ENCODE measurements at places on chromosomes 16 and 17.

- H3K4me1 ChIP-seq, result peaks cover 12% of the 10 kb centered on the region
- peaks cover 15% of the 10 kb centered on the region for H3K36me3 ChIP-seq
- no peak overlapping the region for H3K27ac ChIP-seq
- H3K4me3 ChIP-seq, result no peak overlapping the region
Observed at GRCh38 chr16:30084816-30085159, 6.9 kb downstream of the TBX6 start.

GRCh38 chr17:45305530-45306087, 11.2 kb downstream of the MAP3K14 start:
- no peaks in the 10 kb centered on the region for H3K27me3 ChIP-seq
- DNase-seq, result no peak
- H3K4me1 ChIP-seq, result peaks cover 46% of the 10 kb centered on the region
- no peak overlapping the region for H3K4me3 ChIP-seq
- H3K36me3 ChIP-seq, result peaks cover 17% of the 10 kb centered on the region
- H3K27ac ChIP-seq, result peak overlapping the region; percentile 69

GRCh38 chr17:5629128-5629527, 44.8 kb upstream of the NLRP1 start:
- H3K4me1 ChIP-seq, result no peaks in the 10 kb centered on the region
- no peak for DNase-seq
- no peaks in the 10 kb centered on the region for H3K36me3 ChIP-seq
- H3K27me3 ChIP-seq, result peaks cover 18% of the 10 kb centered on the region
- H3K4me3 ChIP-seq, result no peak overlapping the region

GRCh38 chr16:5490499-5490898, 392.9 kb upstream of the EEF2KMT start:
- no peak for DNase-seq
- no peaks in the 10 kb centered on the region for H3K4me1 ChIP-seq
- H3K27ac ChIP-seq, result no peak overlapping the region

- H3K36me3 ChIP-seq, result no peaks in the 10 kb centered on the region
- no peak overlapping the region for H3K27ac ChIP-seq
- H3K27me3 ChIP-seq, result peaks cover 7% of the 10 kb centered on the region
- no peak for DNase-seq
Observed at GRCh38 chr17:49021095-49021767, 24.0 kb downstream of the IGF2BP1 start.

DNA sequence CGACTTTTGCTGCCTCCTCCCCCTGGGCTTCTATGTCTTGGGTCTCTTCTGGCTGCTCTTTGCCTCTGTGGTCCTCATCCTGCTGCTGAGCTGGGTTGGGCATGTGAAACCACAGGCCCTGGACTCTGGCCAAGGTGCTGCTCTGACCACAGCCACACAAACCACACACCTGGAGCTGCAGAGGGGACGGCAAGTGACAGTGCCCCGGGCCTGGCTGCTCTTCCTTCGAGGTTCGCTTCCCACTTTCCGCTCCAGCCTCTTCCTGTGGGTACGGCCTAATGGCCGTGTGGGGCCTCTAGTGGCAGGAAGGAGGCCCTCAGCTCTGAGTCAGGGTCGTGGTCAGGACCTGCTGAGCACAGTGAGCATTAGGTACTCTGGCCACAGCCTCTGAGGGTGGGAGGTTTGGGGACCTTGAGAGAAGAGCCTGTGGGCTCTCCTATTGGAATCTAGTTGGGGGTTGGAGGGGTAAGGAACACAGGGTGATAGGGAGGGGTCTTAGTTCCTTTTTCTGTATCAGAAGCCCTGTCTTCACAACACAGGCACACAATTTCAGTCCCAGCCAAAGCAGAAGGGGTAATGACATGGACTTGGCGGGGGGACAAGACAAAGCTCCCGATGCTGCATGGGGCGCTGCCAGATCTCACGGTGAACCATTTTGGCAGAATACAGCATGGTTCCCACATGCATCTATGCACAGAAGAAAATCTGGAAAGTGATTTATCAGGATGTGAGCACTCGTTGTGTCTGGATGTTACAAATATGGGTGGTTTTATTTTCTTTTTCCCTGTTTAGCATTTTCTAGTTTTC, 2.3 kb downstream of the GP1BA start:
- H3K27ac ChIP-seq, result no peak overlapping the region
- H3K4me3 ChIP-seq, result no peak overlapping the region
- DNase-seq, result no peak
- no peaks in the 10 kb centered on the region for H3K27me3 ChIP-seq

DNA sequence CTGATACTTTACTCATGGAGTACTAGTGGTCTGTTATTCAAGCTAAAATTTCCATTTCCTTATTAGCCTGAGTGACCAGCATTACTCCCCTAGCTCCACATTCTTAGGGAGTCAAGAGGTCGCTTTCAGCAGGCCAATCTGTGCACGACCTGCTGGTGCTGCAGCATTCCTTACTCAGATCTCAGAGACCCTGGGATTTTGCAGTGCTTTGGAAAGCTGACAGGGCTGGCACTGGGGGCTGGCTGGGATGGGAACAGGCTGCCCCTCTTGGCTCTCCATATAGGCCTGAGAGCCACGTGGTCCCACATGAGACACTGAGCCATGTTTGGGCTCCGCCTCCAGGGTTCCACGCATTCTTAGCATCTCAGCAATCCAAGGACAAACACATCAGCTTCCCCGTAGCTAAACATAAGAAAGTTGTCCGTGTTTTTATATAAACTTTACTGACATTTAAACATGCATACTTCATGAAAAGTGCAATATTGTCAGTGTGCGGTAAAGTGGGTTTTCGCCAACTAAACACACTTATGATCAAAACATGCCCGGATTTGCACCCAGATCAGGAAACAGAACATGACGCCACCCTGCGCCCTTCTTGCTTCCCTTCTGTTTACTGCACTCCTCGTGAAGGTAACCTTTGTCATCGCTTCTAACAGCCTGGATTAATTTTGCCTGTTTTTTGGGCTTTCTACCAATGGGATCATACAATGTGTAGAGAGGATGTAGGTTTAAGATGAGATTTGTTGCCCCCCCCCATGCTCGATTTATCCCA, 254.5 kb upstream of the CACNG5 start:
- no peaks in the 10 kb centered on the region for H3K27me3 ChIP-seq
- H3K27ac ChIP-seq, result no peak overlapping the region
- no peak for DNase-seq
- H3K4me1 ChIP-seq, result no peaks in the 10 kb centered on the region

DNA sequence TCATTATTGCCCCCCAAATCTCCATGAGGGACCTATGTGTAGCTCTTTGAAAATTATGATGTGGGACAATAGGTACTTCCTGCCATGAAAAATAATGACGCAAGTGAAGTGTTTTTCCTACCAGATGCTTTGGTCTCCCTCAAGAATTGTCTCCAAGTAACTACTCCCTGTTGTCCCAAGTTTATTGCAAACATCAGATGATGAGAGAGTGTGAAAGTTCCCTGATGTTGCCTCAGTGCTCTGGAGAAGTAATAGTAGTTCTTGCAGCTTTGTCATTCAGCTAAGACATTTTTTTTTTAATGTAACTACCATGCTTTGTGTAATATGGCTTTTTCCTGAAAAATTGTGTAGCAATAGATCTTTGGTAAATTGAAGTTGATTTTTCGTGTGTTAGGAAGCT, 20.1 kb downstream of the LPCAT2 start:
- H3K27me3 ChIP-seq, result peaks cover 1% of the 10 kb centered on the region
- no peak overlapping the region for H3K4me3 ChIP-seq
- H3K27ac ChIP-seq, result no peak overlapping the region
- no peak for DNase-seq
- H3K36me3 ChIP-seq, result no peaks in the 10 kb centered on the region

GRCh38 chr16:48081656-48082055, 74.1 kb downstream of the ABCC12 start:
- H3K4me1 ChIP-seq, result no peaks in the 10 kb centered on the region
- no peak for DNase-seq

GRCh38 chr17:10295728-10296343, 77.0 kb downstream of the MYH13 start:
- H3K27me3 ChIP-seq, result peaks cover 9% of the 10 kb centered on the region
- H3K4me1 ChIP-seq, result no peaks in the 10 kb centered on the region
- no peaks in the 10 kb centered on the region for H3K36me3 ChIP-seq
- H3K27ac ChIP-seq, result no peak overlapping the region
